ENCODE measurements at places on chromosomes 1 and 21.

DNA sequence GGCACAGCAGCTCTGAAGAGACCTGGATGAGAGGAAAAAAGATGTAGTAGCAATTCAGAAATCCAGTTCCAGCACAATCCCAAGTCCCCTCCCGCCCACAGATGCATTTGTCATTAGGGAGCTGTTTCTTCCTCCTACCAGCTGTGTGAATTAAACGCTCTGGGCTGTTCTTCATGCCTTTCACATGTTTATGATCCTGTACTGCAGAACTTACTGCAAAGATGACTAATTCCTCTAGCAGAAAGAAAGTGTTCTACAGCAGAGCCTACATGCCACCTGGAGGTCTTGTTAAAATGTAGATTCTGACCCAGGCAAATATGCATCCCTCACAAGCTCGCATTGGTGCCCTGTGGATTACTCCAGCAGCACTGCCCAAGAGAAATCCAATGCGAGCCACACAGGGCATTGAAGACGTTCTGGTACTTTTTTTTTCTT is 6.5 kb downstream of the ENO1 start:
- no peak for DNase-seq

- DNase-seq, result no peak
Measured at GRCh38 chr1:155960081-155960745, 18.1 kb downstream of the ARHGEF2 start.

- no peak for DNase-seq
Measured at GRCh38 chr1:58231204-58231603, 315.3 kb downstream of the OMA1 start.

DNA sequence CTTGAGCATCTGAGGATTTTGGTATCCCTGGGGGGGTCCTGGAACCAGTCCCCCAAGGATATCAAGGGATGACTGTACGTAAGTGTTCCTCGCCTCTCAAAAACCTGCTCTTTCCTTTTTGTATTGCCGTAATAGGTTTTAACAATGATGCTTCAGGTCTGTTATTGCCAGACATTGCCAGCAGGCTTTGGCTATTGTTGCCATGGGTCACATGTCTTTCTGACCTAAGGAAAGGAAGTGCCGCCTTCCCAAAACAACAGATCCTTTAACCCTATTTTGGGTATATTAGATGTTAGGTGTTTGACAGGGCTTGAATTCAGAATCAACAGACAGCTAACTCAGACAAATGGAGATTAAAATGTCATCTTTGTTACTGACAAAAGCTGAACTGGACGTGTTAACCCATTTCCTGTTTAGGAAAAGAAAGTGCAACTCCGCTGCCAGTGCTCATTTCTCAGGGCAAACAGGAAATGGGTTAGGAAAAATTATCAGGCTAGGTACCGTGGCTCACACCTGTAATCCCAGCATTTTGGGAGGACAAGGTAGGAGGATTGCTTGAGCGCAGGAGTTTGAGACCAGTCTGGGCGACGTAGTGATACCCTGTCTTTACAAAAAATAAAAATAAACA is 12.4 kb upstream of the PRPF38B start:
- DNase-seq, result no peak

GRCh38 chr1:231070758-231071444 is 30.8 kb upstream of the FAM89A start:
- no peak for DNase-seq

DNA sequence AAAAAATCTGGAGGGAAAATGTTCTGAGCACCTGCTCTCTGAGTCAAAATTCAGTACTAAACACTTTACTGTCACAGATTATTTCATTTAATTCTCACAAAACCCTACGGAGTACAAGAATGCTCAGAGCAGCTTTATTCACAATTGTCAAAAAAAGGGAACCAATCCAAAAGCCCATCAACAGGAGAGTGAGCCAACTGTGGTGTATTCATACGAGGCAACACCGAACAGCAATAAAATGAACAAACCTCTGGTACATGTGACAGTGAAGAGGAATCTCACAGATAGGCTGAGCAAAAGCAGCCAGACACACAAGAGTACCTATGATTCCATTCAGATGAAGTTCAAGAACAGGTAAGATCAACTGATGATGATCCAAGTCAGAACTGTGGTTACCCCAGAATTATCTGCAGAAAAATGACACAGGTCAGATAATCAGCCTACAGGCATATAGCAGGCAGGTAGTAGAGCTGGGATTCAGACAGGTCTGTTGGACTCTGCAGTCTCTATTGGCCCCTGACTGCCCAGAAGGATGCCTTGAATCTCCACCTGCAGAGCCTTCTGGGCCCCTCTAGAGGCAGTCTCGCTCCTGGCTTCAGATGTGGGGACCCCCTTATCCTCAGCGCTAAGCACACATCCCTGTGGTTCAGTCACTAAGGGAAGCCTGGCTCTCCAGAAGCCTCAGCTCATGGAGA is 19.2 kb downstream of the SLC9A1 start:
- DNase-seq, result no peak

GRCh38 chr1:150532860-150533259 is 16.3 kb upstream of the ADAMTSL4 start:
- DNase-seq, result no peak

GRCh38 chr1:58047265-58047858 is 499.2 kb downstream of the OMA1 start:
- DNase-seq, result no peak

DNA sequence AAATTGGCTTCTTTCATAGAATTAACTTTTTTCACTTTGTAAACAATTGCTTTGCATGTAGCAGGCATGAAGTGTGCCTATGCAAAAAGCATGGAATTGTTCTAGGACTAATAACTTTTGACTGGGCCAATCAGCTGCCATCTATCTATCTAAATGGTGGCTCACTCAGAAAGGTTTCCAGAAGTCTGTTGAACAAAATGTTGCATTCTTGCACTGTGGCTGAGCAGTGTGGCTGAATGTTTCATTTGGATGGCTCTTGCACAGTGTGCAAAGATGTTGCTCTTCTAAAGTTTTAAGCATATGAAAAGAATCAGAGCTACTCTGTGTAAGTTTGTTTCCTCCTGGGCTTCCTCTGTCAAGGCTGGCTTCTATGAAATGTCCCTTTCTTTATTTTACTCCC is 213.5 kb downstream of the KCTD3 start:
- no peak for DNase-seq

GRCh38 chr1:5996641-5997270 is 4.5 kb upstream of the NPHP4 start:
- DNase-seq, result no peak

- no peak for DNase-seq
Measured at GRCh38 chr1:108009603-108010195, 44.7 kb upstream of the VAV3 start.

DNA sequence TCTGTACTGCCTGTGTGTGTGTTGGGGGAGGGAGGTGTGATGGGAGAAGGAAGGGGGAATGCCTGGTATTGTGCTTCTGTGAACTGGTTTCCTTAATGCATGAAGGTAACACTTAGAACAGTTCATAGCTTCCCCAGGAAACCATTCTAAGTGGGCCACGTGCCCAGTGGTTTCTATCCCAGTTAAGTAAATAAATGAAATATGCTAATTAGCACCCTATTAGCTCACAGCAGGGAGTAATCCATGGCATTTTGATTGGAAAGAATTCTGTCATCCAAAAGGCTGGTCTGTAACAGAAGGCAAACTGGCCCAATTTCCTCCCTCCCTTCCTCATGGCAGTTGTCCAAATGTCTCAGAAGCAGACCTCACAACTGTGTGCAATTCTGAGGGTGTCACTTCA is 199.3 kb downstream of the TTLL7 start:
- DNase-seq, result no peak
